ENCODE measurements at places on chromosomes 16 and 17.
A peak's percentile ranks its signal among the peaks of the same experiment; 100 is the strongest.

GRCh38 chr16:30372038-30372712 lies 1.9 kb upstream of the TBC1D10B start:
- DNase-seq: no peak

DNA sequence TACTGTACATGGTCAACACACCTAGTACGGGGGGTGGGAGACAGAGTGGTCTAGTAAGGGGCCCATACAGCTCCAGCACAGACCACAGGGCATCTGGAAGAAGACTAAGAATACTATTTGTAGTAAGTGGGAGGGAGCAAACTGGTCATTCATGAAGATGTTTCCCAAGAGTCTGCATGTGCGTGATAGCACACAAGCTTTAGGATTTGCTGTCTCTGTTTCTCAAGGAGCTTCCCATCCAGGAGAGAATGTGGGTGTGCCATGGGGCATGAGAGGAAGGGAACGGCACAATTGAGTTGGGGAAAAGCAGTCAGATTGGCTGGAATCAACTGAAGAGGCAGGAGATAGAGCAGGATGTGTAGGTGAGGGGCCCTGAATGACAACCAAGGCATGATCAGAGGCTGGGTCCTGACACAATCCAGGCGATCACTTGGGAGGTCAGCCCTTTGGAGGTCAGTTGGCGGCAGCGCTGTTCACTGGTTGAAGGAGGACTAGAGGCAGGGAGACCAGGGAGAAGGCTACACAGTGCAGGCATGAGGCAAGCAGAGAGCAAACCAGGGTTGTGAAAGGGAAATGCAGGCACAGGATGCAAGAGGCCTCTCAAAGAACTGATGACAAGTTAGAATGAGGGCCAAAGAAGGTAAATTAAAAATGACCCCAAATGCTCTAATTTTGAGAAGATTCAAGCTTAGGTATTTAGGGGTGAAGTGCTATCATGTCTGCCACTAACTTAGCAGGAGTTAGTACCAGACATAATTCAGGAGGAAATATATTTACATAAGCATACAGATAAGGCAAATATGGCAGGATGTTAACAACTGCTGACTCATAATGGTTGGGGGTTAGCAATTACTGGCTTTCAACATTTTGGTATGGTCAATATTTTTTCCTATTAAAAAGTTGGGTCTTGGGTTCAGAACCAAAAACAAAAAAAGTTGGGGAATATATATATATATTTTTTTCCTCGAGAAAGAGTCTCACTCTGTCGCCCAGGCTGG lies 10.3 kb downstream of the UBE2O start:
- no peak for DNase-seq

- no peak for DNase-seq
These were observed 20.8 kb downstream of the GOSR2 start for GRCh38 chr17:46943501-46944393.

DNA sequence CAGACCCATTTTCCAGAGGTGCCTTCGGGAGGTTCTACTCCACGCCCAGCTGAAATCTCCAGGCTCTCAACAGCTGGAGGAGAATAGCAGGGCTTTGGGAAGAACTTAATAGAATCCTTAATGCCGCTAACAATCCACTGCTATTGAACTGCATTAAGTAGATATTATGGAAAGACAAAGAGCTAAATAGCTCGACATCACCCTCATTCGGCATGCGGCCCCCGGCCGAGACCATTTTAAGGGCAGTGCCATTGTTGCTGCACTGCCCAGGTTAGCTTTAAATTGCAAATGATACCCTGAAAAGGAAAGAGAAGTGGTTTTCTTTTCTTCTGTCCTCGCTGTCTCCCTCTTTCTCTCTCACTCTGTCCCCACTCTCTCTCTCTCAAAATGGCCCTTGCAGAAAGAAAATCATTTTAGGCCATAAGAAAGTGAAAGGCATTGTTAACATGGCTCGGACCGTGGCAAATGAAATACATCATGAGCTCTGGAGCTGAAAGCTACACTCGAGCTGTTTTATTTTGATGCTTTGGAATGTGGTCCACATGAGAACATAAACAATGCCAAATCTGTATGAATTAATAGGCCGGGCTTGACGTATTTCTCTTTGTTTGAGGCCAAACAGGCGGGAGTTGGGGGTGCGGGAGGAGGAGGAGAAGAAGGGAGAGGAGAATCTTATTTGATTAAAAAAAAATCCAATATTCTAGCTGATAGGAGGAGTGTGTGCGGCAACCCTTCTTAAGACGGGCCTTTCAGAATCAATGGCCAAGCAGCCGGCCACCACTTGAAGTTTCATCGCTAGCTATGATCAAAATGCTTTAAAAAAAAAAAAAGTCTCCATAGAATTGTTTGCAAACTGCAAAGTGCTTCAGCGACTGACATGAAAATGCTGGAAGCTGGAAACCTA lies 298.8 kb upstream of the IRX3 start:
- DNase-seq: no peak

DNA sequence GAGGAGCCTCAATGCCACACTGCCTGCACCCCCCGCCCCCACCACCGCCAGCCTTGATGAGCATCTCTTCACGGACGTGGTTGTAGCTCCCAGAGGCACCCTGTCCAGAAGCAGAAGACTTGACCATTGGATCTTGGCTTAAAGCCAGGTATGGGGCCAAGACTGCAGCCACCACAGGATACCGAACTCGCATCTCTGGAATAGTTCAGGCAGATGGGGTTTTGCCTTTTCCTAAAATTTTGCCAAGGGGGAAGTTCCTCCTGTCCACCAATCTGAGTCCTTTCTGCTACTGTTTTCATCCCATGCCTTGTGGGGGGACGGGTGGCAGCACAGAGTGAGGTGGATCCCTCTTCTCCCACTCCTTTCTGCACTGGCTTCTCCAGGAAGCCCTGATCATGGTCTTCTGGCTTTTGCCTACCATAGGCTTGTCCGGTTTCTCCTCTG lies 939 bp downstream of the CORO6 start:
- no peak for DNase-seq

DNA sequence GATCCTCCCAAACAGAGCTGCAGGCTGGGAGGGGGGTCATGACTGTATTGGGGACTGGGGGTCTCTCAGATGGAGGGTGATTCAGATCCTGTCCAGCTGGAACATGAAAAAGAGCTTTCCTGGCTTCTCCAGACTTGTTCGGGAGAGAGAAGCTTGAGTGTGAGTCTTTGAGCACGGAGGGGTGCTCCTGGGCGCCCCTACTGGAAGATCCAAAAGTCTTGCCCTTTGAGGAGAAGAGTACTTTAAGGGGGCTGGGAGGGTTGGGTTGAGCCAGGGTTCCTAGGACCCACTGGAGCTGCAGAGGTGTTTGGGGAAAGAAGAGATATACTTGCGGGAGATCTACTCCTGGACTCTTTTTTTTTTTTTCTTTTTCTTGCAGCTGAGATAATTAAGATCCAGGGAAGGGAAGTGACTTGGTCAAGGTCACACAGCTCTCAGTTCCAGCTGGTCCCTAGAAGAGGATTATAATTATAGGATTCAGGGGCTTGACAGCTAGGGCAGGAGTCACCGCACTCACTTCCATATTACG lies 8.4 kb downstream of the RARA start:
- peak; percentile 54 for DNase-seq

GRCh38 chr17:60652454-60653247 lies 25.0 kb upstream of the BCAS3 start:
- no peak for DNase-seq

DNA sequence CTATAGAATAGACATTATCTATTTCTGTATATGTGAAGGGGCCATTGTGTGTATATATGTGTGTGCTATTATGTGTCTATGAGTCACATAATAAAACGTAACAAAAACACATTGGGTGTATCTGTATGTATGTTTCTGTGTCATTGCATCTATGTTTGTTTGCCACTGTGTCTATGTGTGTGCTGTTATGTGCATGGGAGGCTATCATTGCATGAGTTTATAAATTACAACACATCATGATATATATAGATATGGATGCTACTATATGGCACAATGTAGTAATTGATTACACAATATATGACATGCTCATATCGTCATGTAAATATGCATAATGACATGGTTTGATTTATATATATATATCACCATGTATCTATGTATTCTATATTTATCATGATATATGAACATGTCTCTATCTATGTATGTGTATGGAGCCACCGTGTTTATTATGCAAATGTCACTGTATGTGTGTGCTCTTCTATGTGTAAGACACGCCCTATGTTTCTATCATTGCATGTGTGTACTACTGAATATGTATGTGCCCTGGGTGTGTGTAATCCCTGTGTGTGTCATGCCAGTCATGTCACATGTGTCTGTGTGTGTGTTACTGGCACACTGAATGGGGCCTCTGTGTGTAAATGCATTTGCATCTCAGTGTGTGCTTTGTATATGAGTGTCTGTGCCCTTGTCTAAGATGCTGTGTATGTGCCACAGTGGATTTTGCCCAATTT lies 1.4 kb upstream of the TSPOAP1 start:
- peak; percentile 76 for DNase-seq

GRCh38 chr17:10768750-10769251 lies 35.1 kb downstream of the TMEM238L start:
- no peak for DNase-seq

DNA sequence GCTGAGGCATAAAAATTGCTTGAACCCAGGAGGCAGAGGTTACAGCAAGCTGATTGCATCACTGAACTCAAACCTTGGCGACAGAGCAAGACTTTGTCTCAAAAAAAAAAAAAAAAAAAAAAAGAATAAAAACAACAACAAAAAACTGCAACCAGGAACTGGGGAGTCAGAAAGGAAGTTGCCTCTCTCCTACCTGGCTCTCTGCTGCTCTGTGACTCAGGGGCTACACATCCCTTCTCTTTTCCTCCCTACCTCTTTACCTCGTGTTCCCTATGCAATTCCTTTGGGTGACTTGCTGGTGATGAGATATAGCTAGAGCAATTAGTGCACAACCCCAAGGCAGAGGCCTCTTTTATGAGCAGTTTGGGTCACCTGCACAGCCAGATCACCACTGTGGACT lies 95.9 kb downstream of the ABCC1 start:
- no peak for DNase-seq

GRCh38 chr16:8533509-8533908 lies 56.8 kb downstream of the TMEM114 start:
- DNase-seq: no peak

- no peak for DNase-seq
These were observed 2.4 kb upstream of the ITGAL start for GRCh38 chr16:30470170-30470512.

DNA sequence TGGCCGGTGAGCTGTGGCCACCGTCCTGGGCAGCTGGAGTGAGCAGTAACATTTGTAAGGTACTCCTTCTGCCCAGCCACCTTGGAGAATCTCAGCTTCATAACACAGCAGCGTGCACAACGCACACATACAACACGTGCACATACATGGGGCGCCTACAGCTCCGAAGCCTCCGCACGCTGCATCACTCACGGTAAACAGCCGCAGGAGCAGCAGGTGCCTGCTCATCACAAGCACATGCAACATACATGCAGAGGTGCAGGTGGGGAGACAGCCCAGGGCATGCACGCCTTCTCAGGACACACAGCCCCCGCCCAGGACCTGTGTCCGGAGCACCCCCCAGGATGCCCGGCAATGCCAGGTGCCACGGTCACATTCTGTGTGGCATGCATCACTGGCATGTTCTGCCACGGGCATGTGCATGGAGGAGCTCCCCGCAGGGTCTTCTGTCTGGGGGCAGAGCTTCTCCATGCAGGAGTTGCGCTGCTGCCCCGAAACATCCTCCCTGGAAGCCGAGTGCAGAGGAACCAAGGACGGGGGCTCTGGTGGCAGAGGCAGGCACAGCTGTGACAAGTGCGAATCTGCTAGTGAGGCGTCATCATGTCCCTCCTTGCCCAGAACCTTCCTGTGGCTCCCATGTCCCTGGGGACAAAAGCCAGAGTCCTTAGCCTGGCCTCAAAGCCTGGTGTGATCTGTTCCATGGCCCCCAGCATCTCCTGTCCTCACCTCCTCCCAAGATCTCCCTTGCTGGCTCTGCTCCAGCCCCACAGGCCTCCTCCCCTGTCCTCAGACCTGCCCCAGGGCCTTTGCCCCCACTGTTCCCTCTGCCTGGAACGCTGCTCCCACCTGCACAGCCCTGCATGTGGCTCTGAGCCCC lies 184.0 kb upstream of the GSE1 start:
- no peak for DNase-seq

DNA sequence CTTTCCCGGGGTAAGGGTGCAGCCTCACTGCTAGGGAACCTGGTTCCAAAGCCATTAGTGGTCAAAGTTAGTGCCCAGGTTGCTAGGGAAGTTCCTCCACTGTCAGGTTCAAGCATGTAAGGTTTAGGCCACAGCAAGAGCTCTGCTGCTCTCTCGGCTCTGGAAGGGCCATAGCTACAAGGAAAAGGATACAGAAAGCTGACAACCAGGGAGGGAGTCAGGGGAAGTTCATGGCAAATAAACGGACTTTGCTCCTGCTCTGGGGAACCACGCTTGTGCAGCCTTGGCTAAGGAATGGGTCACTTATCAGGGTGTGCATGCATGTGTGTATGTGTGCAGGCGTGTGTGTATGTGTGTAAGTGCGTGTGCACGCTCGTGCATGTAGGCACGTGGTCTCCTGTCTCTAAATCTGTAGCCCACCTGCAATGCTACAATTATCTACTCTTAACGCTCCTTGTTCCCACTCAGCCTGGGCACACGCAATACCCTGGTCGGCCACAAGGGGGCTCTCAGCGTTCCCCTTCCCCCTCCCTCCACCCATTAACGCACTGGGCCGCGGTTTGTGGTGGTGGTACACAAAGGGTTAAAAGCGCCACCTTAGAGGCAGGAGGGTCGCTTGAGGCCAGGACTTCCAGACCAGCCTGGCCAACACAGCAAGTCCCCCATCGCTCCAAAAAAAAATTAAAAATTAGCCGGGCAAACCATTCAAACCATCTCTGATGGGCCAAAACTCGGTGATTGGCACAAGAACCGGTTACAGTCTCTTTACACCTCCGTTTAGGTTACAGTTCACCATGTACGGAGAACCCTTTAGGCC lies 48.4 kb upstream of the KDM8 start:
- DNase-seq: peak; percentile 77

GRCh38 chr17:82487910-82488309 lies 29.4 kb downstream of the NARF start:
- DNase-seq: no peak

DNA sequence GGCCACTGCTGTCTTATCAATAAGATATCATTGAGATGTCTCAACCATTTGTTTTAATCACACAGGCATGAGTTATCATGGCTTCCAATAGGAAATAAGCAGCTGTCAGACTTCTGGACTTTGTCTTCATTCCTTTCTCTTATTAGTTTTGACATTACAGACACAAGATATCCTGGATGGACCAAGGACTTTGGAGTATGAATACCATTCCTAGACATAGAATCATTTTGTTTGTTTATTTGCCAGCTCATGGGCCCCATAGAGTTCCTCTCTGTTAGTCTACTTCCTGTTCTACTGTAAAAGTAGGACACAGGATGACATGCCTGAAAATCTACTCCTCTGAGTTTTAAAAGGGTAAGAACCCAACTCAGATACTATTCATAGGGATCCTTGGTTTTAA lies 77.7 kb upstream of the KCNJ16 start:
- DNase-seq: no peak

- DNase-seq: no peak
These were observed 4.2 kb downstream of the MSI2 start for GRCh38 chr17:57260325-57261083.

GRCh38 chr17:78437508-78438169 lies 59.2 kb downstream of the PGS1 start:
- DNase-seq: no peak

- DNase-seq: no peak
These were observed 6.9 kb downstream of the MIEF2 start for GRCh38 chr17:18267366-18267765.

- no peak for DNase-seq
These were observed 31.9 kb downstream of the TENT4B start for GRCh38 chr16:50185005-50185505.

Data from stimulated activated CD4-positive, alpha-beta T cell treated with anti-CD3 and anti-CD28 coated beads, Interleukin-4, amount 100 ng/mL, for 24 hours (primary cell).